ENCODE measurements at places on chromosomes 4 and X.

DNA sequence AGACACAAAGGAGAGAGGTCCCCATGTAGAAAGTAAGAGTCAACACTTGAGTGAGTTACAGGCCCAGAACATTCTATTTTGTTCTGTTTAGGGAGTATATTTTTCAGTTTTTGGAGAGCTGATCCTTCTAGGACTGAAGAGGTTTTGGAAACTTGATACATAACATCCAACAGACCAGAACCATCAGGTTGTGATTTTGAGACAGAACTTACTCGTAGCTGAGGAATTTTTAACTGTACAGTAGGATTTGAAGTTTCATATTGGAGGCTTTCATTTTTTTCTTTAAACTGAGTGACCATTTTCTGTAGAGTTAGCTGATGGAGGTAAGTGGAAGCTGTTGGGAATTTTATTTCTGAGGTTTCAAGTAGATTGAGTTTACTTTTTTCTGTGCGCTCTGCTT lies 73.3 kb downstream of the NCAPG start:
- DNase-seq: no peak

DNA sequence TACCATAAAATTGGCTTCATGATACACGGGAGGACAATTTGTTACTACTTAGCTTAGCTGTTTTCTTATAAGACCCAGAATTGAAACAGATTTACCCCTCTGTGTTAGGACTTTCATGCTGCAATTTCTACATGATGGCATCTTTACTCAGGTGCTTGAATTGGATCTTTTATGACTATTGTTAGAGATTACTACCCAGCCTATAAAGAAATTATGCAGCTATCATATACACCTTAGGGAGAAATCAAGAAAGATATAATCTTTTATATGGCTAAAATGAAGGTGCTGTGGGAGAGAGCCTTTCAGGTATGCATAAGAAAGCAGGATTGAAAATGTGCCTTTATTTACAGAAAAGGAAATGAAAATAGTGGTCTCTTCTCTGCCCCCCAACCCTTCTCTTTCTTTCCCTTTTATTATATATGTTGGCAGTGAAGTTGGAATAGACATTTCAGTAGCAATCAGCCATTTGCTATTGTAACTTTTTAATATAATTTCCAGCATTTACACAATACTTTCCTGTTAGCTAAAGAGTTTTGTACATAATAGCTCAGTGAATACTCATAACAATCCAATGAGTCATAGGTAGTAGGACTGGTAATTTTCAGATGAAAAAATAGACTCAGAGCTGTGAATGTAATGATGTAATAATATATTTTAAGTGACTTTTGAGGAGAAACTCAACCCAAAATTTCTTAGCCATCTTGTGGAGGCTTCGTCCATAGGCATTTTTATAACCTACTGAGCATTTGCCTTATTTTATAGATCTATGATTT lies 311.8 kb downstream of the ADGRL3 start:
- no peak for DNase-seq

- DNase-seq: no peak
Measured at GRCh38 chr4:137531168-137531985, 917 bp downstream of the PCDH18 start.

GRCh38 chr4:154307451-154307850 lies 184.1 kb downstream of the DCHS2 start:
- DNase-seq: no peak

- DNase-seq: no peak
Measured at GRCh38 chr4:41154814-41155177, 59.5 kb downstream of the APBB2 start.

- DNase-seq: no peak
Measured at GRCh38 chr4:13117185-13117584, 367.0 kb downstream of the RAB28 start.

DNA sequence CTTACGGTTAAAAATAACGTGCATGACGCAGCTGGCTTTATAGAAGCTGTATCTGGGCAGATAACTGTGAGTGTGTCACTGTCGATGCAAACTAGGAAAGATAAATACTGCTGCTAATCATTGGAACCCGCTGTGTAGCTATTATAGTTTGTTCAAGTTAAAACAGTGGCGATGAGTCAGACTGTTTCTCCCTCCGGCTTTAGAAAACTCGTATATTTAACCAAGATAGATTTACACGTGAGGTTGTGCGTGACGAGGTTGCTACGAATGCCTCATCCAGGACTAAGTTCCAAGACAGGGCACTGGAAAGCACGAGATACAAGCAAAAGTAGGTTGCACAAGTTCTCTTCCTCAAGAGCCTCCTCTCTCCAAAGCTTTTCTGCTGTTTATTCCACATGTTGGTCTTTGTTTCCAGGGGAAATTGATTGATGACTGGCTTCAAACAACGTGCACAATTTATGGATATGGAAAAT lies 270.7 kb downstream of the FBXW7 start:
- DNase-seq: no peak

- no peak for DNase-seq
Measured at GRCh38 chr4:152081024-152081423, 320.2 kb upstream of the GATB start.

- DNase-seq: no peak
Measured at GRCh38 chr4:3276986-3277385, 15.8 kb upstream of the RGS12 start.

DNA sequence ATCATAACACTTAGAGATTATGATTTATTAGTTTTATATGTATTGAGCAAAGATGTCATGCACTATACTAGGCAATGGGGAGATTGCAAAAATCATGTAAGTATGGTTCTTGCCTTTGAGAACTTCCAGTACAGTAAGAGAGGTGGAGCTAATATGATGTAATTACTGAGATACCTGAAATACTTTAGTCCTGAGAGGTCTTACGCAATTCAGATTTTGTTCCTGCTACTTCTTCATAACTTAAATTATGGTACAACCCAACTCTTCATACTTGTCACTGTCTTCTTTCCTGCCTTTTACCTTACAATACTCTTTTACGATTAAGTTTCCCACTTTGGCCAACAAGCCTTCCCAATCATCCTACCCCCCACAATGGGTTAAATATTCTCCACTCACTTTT lies 564.2 kb upstream of the PITX2 start:
- no peak for DNase-seq

- no peak for DNase-seq
Measured at GRCh38 chr4:80202741-80203553, 5.6 kb downstream of the PRDM8 start.

DNA sequence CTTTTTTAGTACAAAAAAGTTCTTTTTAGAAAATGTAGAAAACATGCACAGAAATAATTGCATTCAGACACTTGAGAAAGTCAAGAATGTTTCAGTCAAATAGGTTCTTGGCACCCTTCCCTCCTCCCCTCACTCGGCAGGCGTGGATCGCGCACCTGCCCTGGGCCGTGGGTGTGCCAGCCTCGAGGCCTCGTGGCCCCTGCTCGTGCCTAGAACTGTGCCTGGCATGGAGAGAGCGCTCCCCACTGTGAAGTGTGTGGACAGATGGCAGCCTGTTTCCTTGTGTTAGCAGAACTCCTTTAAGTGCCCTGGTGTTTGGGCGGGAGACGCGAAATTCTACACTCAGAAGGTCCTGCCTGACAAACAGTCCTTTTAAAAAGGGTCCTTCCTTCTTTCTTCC lies 14.7 kb downstream of the RGS12 start:
- no peak for DNase-seq

GRCh38 chrX:72132456-72132855 lies 741 bp upstream of the RTL5 start:
- no peak for DNase-seq

DNA sequence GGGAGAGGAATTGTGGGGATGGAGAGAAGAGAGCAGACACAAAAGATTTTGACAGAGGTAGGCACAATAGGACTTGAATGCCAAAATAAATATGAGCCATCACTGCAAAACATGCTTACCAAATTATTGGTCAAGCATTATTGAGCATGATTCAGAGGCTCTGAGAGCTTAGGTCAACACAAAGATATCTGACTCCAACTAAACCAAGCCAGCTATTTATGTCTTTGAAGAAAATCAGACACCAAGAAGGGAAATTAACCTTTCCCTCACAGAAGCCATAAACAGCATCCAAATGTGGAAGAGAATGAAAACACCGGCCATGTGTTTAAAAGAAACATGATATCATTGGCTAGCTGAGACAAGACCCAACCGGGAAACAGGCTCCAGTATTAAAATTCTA lies 323.2 kb downstream of the RAB28 start:
- no peak for DNase-seq

GRCh38 chr4:153488006-153488891 lies 22.1 kb downstream of the TMEM131L start:
- no peak for DNase-seq

GRCh38 chr4:144645102-144645630 lies 790 bp upstream of the HHIP start:
- DNase-seq: no peak

GRCh38 chrX:118228041-118228440 lies 111.4 kb upstream of the KLHL13 start:
- no peak for DNase-seq

DNA sequence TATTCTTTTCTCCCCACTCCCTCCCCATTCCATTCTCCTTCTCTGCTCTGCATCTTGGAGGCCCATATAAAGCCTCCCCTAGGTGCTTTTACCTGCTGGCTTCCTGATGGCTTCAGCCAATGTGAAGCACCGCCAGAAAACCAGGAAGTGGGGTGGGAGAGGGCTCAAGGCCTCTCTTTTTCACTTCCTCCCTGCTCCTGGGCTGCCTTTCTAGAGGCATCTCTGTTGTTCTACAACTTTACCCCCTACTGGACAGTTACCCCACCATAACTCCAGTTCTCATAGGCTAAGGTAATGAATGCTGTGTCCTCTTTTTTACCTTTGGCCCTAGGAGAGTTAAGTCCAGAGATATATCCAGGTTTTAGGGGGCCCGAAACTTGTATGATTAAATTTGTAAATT lies 62.4 kb upstream of the PPARGC1A start:
- no peak for DNase-seq

Data from AG09319 (cell line).